Suprapubic skin (tissue), 4 donors: ENCODE measurements at places on chromosomes 16 and 17. TPM values are rescaled to one million over a fixed set of nuclear protein-coding genes. Genes with fewer than 3 reads are reported as not detected.

GRCh38 chr16:85278839-85279238, 166.6 kb upstream of the CIBAR2 start:
- no peaks in the 10 kb centered on the region for H3K27me3 ChIP-seq
- no peak for DNase-seq
- H3K36me3 ChIP-seq, result no peaks in the 10 kb centered on the region
- no peak overlapping the region for H3K27ac ChIP-seq
- H3K4me1 ChIP-seq, result no peaks in the 10 kb centered on the region
- no peak overlapping the region for H3K4me3 ChIP-seq

- no peak overlapping the region for H3K4me3 ChIP-seq
- no peak for DNase-seq
- peaks cover 11% of the 10 kb centered on the region for H3K4me1 ChIP-seq
These were observed 929.8 kb downstream of the KCNJ2 start for GRCh38 chr17:71099003-71099714.

DNA sequence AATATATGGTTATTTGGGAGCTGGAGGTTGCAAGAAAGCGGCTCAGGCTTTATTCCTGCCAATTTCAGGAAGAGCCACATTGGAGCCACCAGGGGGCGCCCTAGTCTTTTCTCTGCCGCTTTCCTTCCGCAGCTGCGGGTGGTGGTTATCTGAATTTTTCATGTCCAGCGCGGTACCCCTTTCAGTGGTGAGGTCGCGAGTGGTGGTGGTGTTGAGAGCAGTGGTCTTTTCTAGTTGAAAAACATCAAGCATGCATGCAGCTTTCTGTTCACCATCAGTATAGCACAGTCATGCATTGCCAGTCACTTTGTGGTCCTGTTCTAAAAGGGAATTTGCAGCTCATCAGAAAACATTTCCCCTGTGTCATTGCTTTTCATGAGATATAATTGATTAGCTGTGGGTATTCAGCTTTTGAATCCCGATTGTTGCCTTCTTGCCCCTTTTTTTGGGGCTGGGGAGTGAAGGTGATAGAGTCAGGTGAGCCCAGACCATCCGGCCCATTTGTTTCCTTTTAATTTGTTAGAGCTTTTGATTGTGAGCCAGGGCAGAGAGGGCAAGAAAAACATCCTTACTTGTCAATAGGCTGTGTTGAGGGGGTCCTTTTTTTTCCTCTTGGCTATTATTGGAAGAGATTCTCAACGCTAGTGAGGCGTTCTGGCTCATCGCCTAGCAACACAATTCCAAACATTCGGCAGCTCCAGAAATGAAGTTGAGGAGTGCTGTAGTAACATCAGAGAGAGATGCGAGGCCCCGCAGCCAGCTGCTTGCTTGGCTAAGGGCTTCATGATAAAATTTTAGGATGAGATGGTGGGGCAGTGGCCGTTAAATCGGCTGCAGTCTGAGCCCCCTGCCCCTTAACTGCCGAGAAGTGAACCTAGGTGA, 119.0 kb downstream of the SNX29 start:
- no peaks in the 10 kb centered on the region for H3K27me3 ChIP-seq
- peaks cover 28% of the 10 kb centered on the region for H3K4me1 ChIP-seq
- DNase-seq, result peak; percentile 80
- H3K4me3 ChIP-seq, result peak overlapping the region; percentile 20
- no peaks in the 10 kb centered on the region for H3K36me3 ChIP-seq
- H3K27ac ChIP-seq, result no peak overlapping the region

The CCL7 gene
- total RNA-seq, result not detected

DNA sequence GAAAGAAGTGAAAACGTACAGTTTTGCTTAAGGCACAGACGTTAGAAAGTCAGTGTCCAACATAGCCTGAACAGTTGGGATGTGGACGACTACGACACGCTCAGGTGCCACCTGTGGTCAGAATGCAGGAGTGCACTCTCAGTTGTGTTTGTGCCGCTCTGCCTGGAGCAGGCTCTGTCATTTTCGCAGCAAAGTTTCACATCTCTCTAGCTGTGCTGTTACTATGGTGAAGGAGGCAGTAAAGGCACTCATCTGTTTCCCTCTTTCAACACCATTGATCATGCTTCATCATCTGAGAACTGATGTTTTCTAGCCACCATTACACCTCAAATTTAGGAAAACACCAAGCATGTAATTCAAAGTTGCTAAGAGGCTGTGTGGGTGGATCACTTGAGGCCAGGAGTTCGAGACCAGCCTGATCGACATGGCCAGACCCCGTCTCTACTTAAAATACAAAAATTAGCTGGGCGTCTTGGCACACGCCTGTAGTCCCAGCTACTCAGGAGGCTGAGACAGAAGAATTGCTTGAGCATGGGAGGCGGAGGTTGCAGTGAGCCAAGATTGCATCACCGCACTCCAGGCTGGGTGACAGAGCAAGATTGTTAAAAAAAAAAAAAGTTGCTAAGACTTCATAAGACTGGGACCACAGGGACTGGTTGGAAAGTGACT, 44.9 kb upstream of the DNAJA2 start:
- no peak overlapping the region for H3K27ac ChIP-seq
- H3K27me3 ChIP-seq, result no peaks in the 10 kb centered on the region
- no peak overlapping the region for H3K4me3 ChIP-seq
- DNase-seq, result no peak
- H3K36me3 ChIP-seq, result no peaks in the 10 kb centered on the region
- H3K4me1 ChIP-seq, result no peaks in the 10 kb centered on the region

GRCh38 chr17:81090361-81091136, 55.6 kb downstream of the BAIAP2 start:
- DNase-seq, result peak; percentile 92
- H3K27ac ChIP-seq, result peak overlapping the region; percentile 84
- H3K4me1 ChIP-seq, result peaks cover 100% of the 10 kb centered on the region
- H3K27me3 ChIP-seq, result no peaks in the 10 kb centered on the region
- H3K36me3 ChIP-seq, result peaks cover 22% of the 10 kb centered on the region

DNA sequence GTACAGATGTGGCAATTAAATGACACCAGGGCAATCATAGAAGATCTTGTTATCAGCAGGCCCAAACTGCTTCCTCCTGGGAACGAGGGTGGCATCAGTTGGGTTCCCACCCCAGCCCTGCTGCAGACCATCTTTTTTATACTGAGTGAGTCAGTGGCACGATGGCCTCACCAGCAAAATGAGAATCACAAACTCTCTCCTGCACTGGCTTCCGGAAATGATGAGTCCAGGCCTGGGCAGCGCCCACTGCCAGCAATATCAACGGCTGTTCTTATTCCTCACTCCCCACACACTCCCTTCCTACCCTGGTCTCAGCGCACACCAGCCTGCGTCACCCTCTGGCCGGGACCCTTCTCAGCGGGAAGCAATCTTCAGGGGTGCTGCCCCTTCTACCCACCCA, 340.3 kb downstream of the FOXL1 start:
- H3K27me3 ChIP-seq, result peaks cover 37% of the 10 kb centered on the region
- no peaks in the 10 kb centered on the region for H3K36me3 ChIP-seq
- no peak overlapping the region for H3K27ac ChIP-seq
- no peak for DNase-seq
- no peaks in the 10 kb centered on the region for H3K4me1 ChIP-seq
